ENCODE measurements at places on chromosomes 12 and 14.

DNA sequence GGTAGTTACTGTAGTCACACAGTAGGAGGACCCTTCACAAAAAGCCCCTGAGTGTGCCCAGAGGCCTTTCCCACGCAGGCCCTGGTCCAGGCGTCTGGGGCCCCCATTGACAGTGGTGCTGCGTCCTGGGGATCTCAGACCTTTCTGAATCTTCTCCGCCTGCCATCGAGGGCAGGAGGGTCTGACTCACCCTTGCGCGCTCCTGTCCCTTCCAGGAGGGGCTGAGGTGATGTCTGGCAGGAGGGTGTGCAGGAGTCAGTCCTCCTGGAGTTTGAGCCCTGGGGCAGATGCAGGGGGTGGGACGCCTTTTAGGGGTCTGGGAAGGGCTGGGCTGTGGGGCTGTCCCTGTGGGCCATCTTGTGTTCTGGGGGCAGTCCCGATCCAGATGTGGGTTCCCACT lies 386.8 kb downstream of the TMEM121 start:
- DNase-seq: no peak

- DNase-seq: no peak
Observed at GRCh38 chr12:104494137-104494792, 37.5 kb downstream of the CHST11 start.

DNA sequence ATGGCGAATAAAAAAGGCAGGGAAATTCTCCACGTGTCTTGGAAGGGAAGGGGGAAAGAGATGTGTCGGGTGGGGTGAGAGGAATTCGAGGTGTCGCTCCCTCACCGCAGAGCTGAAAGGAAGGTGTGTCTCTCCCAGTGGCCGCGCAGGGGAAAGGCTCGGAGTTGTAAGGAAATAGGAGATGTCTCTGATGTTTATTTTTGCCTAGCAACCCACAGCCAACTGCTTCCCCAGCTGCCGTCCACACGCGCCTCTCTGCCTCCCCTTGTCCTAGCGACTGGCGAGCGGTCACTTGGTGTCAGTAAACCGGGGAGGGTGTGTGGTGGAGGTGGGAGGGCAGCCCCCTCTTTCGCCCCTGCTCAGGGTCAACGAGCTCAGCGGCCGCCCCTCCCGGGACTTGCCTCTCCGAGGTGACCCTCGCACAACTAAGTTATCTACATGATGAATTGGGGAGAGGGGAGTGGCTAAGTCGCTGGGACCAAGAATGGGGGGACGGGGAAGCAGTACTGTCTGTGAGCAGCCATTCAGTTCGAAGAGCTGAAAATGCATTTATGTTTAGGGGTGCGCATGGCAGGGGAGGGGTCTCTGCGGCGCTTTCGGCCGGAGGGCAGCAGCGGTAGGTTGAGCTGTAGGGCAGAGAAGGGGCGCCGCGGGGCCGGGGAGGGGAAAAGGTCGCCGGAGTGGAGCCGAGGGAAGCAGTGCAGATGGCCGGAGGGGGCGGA lies 585 bp upstream of the DYRK2 start:
- DNase-seq: peak; percentile 88

GRCh38 chr12:93358058-93358457 lies 19.7 kb upstream of the NUDT4 start:
- DNase-seq: no peak

DNA sequence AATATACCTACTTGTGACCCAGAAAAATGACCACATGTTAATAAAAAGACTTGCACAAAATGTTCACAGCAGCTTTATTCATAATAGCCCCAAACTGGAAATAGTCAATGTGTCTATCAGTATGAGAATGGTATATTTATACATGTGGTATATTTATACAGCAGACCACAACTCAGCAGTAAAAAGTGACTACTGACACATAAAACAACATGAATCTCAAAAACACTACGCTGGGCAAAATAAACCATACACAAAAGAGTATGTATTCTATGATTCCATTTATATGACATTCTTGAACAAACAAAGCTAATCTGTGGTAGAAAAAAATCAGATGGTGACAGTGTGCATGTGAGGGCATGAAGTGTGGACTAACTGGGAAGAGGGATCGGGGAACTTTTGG lies 35.1 kb downstream of the ARF6 start:
- DNase-seq: no peak

DNA sequence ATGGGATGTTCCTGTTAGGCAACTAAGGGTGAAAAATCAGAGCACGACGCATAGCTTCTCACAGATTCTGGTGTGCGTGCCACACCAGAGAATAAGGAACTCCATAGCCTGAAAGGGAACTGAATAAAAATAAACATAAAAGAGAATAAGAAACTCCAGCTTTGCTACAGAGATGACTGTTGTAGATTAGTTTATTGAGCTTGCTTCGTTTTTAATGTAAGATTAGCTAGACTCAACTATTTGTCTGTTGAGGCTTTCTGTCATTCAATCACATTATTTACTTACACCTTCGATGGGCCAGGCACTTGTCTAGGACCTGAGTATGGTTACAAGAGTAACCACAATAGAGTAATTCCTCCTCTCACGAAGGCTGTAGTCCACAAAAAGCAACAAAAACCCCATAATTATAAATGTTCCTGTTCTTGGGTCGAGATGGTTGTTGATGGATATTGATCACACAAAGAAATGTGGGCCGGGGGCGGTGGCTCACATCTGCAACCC lies 807 bp upstream of the ZCCHC8 start:
- no peak for DNase-seq

- peak; percentile 96 for DNase-seq
Observed at GRCh38 chr14:103910262-103910935, 17.9 kb upstream of the TDRD9 start.

All from T47D (cell line).